CD4-positive, alpha-beta T cell treated with Interleukin-17A for 1 hour (primary cell): ENCODE measurements at places on chromosomes 11 and 22.

- no peak for DNase-seq
These were observed 8.8 kb upstream of the PDGFB start for GRCh38 chr22:39253435-39254070.

GRCh38 chr22:40922484-40923303 lies 28.5 kb upstream of the RBX1 start:
- DNase-seq: peak; percentile 82

DNA sequence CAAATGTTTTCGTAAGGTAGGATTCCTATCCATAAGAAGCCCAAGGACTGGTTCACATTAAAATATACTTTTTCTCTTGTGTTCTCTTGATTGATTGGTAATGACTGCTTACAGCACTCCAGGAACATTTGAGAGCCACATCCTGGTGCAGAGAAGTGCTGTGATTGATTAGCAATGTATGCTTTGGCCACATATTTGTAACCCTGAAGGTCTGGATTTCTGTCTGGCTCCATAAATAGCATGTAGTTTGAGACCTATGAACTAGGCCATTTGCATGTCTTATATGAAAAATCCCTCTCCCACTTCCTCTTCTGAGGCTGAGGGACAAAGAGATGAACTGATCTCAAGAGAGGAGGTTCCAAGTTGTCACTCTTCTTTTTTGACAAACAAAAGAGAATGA lies 49.3 kb upstream of the CD44 start:
- DNase-seq: no peak

- DNase-seq: no peak
These were observed 10.8 kb upstream of the OR51L1 start for GRCh38 chr11:4983841-4984240.

DNA sequence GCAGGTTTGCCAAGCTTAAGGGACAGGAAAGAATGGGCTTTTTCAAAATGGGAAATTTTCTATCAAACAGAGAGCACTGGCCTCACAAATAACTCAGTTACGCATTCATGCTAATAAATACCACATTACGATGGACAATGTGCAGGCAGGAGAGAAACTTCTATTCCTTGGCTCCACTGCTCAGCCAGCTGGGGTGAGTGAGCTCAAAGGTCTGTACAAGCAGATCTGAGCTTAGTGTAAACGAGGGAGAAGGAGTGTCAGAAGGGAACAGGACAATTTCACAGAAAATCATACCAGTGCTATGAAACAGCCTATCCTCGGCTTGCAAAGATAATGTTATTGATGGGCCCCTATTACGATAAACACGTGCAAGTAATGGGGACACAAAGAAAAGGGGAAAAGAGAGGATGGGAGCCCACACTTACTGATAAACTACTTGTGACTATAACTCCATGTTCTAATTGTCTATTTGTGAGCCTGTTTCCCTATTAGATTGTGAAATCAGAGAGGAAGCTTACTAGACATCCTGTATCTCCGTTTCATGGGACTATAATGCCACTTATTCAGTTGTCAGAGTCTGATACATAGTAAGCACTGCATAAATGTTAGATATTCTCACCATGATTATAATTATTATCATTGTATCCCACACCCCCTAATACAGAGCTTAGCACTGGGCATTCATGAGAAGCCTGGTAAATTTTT lies 46.3 kb downstream of the AMOTL1 start:
- DNase-seq: no peak

GRCh38 chr11:115580416-115580815 lies 76.2 kb upstream of the CADM1 start:
- DNase-seq: no peak
